ENCODE measurements at places on chromosomes 5 and 9. TPM values are rescaled to one million over a fixed set of nuclear protein-coding genes. Genes with fewer than 3 reads are reported as not detected.

DNA sequence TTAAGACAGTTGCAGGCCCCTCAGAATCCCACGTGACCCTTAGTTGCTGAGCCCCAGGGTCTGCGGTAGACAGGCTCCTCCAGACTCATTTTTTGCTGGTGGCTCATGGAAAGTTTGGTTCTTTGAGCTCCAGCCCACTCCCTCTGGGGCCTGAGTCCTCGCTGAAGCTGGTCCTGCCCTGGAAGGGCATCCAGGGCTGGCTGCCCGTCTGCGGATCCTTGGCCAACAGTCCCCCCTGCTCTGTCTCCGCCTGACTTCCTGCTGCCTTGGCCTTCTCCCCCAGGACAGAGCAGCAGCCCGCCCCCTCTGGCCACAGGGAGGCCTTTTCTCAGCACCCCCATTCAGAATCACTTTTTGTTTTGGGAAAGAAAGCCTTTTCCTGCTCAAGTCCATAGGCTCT lies 24.4 kb downstream of the SLC6A7 start:
- H3K4me1 ChIP-seq = peaks cover 37% of the 10 kb centered on the region
- no peaks in the 10 kb centered on the region for H3K27me3 ChIP-seq
- DNase-seq = no peak
- H3K36me3 ChIP-seq = peaks cover 15% of the 10 kb centered on the region

DNA sequence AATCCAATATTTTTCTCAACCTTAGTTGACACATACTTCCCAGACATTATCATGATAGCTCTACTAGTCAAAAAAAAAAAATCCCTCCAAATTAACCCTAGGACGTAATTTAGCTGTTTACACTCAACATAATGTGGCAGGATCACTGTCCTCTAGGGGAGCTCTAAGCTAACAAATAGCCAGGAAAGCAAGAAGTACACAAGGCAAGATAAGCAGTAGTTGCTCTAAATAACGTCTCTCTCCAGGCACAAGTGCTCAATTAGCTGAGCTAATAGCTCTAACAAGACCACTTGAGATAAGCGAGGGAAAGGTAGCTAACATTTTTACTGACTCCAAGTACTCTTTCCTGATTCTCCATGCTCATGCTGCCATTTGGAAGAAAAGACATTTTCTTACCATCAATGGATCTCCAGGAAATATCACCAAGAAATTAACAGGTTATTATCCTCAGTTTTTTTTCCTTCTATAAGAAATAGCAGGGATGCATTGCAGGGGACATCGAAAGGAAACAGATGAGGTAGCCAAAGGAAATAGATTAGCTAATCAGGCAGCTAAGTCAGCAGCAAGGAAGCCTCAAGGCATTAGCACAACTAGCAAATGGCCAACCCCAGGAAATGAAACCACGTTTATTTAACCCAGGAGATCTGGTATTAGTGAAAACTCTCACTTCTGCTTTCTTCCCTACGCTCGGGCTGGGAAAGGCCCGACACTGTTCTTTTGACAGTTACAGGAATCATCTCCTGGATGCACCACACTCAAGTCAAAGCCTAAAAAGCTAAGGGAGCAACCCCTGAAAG lies 614.1 kb downstream of the PTPRD start:
- no peak overlapping the region for H3K27ac ChIP-seq
- DNase-seq = no peak
- no peaks in the 10 kb centered on the region for H3K36me3 ChIP-seq
- no peaks in the 10 kb centered on the region for H3K4me1 ChIP-seq
- H3K27me3 ChIP-seq = no peaks in the 10 kb centered on the region
- no peak overlapping the region for H3K4me3 ChIP-seq

DNA sequence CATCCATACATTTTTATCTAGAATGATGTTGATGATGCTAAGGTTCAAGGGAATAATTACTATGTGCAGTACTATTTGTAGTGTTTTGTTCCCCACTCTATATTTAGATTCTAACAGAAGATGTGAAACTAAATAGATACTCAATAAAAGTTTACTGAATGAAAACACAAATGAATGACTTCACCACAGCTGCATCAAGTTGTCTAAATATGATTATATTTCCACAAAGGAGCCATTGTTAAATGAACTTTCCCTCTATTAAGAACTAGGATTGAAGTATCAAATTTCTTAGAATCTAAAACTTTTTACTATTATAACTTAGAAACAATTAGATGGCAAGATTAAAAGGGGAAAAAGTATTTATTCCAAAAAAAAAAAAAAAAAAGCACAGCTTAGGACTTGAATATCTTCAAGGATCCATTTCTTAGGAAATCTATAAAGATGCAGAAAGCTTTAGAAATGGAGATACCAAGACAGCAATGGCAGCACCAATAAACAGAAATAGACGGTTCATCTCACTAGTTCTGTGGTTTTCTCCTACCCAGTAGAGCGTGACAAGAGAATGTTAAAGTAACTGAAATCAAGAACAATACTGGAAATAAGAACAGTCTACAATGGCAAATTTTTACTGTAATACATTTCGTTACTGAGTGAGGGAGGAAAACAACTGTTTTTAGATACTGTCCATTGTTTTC lies 347.6 kb downstream of the EBF1 start:
- no peak overlapping the region for H3K27ac ChIP-seq
- no peak for DNase-seq

- peaks cover 58% of the 10 kb centered on the region for H3K36me3 ChIP-seq
- no peak for DNase-seq
- H3K27me3 ChIP-seq = no peaks in the 10 kb centered on the region
- peaks cover 10% of the 10 kb centered on the region for H3K4me1 ChIP-seq
- no peak overlapping the region for H3K27ac ChIP-seq
Measured at GRCh38 chr9:136676297-136676794, 10.9 kb downstream of the AGPAT2 start.

DNA sequence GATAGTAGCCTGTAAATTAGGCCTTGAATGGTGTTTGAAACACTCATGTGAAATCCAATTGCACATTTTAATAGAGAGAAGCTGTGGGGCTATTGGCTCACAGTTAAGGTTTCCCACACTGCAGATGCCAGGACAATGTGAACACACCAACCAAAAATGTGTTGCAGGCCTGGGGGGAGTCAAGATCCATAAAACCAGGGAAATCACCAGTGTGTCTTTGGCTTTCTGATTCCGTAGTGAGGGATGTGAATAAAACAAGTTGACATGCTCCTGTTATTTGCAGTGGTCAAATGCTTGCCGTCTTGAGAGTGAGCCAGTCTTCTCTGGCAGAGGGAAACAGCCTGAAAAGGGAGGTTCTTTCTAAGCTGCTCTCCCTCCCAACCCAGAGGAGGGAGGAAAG lies 79.0 kb downstream of the ZNF462 start:
- H3K36me3 ChIP-seq = peaks cover 17% of the 10 kb centered on the region
- no peak overlapping the region for H3K4me3 ChIP-seq
- no peaks in the 10 kb centered on the region for H3K27me3 ChIP-seq
- DNase-seq = peak; percentile 33

DNA sequence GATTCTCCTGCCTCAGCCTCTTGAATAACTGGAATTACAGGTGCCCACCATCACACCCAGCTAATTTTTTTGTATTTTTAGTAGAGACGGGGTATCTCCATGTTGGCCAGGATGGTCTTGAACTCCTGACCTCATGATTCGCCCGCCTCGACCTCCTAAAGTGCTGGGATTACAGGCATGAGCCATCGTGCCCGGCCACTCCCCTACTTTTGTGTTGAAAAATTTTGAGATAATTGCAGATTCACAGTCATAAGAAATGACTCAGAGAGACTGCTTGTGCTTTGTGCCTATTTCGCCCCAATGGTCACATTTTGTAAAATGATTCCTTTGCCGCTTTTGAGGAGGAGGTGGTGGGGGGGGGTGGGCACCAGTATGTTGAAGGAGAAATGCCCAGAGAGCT lies 48.1 kb upstream of the SH3PXD2B start:
- no peak for DNase-seq
- H3K4me1 ChIP-seq = peaks cover 15% of the 10 kb centered on the region
- H3K36me3 ChIP-seq = no peaks in the 10 kb centered on the region
- H3K27ac ChIP-seq = no peak overlapping the region

DNA sequence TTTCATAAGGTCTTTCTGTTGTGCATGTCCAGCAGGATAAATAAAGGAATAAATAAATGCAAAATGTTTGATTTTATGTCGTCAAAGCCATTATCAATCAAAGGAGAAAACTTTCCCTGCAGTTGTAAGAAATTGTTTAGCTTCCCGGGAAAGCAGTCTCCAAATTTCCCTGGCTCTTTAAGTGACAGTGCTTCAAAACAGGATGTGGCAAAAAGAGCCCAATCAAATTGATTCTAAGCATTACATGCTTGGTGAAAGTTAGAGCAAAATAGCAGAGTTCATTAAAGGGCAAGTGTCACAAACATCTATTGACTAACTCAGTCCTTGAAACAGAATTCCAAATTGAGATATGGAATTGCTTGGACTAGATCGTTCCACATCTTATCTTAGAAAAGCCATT lies 704.1 kb downstream of the PRELID2 start:
- H3K4me1 ChIP-seq = no peaks in the 10 kb centered on the region
- no peak for DNase-seq
- no peaks in the 10 kb centered on the region for H3K36me3 ChIP-seq
- H3K4me3 ChIP-seq = no peak overlapping the region
- H3K27me3 ChIP-seq = no peaks in the 10 kb centered on the region
- no peak overlapping the region for H3K27ac ChIP-seq

DNA sequence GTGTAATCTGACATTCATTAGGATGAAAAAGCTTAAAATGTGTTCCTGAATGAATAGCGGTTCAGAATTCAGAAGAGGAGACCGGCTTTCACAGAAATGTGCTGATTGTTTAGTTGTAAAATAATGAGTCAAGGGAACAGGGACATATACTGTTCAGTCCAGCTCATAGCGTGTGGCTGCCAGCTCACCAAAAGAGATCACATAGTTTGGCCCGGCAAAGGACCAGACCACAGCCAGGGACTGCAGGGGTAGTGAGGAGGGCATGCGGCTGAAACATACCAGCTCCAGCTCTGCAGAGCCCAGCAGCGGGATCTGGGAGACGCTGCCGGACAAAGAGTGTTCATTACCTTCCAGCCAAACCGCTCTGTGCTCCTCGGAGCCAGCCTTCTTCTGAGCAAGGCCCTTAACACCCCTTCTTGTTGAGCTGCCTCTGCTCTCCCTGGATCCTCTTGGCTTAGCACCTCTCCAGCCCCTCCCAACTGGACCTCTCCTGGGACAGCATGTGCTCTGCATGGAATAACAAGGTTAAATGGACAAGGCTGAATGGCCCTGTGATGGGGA lies 116.8 kb upstream of the CNTLN start:
- no peak overlapping the region for H3K4me3 ChIP-seq
- peak overlapping the region; percentile 44 for H3K27ac ChIP-seq
- peaks cover 6% of the 10 kb centered on the region for H3K4me1 ChIP-seq

DNA sequence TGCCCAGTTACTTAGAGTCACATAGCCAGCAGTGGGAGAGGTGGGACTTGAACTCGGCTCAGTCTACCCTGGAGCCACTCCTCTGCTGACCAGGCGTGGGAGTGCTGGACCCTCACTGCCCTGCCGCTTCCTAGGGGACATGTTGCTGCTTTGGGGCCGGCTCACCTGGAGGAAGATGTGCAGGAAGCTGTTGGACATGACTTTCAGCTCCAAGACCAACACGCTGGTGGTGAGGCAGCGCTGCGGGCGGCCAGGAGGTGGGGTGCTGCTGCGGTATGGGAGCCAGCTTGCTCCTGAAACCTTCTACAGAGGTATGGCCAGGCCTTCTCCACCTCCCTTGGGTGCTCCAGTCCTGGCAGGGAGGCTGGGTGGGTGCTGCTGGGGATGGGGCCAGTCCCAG lies 3.4 kb upstream of the CACFD1 start:
- H3K27ac ChIP-seq = no peak overlapping the region
- peaks cover 25% of the 10 kb centered on the region for H3K4me1 ChIP-seq
- H3K27me3 ChIP-seq = no peaks in the 10 kb centered on the region
- peaks cover 37% of the 10 kb centered on the region for H3K36me3 ChIP-seq

DNA sequence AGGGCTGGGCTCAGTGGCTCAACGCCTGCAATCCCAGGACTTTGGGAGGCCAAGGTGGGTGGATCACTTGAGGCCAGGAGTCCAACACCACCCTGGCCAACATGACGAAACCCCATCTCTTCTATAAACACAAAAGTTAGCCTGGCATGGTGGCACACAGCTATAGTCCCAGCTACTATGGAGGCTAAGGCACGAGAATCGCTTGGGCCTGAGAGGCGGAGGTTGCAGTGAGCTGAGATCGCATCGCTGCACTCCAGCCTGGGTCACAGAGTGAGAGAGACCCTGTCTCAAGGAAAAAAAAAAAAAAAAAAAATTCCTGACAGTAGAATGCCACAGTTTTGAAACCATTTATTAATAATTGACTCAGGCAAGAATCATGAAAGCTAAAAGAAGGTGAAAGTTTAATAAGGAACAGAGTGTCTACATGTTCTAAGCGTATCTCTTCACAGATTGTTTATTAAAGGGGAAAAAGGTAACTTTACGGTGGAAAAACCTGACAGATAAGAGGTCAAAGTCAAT lies 5.7 kb upstream of the PTGR1 start:
- no peak overlapping the region for H3K4me3 ChIP-seq
- no peaks in the 10 kb centered on the region for H3K27me3 ChIP-seq
- DNase-seq = no peak
- peaks cover under 1% of the 10 kb centered on the region for H3K4me1 ChIP-seq

DNA sequence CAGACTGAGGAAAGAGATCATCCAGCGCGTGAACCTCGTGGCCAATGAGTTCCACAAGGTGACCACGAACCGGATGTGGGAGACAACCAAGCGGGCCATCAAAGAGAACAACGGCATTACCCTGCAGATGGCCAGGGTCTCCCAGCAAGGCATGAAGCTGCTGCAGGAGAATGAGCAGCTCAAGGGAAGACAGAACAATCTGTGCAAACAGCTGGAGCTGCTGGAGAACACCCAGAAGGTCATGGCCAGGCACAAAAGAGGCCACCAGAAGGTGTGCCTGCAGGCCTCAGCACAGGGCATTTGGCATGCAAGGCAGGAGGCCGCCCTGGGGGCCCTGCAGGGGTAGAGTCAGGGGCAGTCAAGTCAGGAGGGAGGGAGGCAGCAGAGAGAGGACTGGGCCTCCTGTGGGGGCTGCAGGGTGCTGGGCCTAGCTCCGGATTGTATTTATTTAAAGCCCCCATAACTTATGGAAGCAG lies 4.2 kb downstream of the PTRH1 start:
- peaks cover 41% of the 10 kb centered on the region for H3K4me1 ChIP-seq
- H3K27ac ChIP-seq = no peak overlapping the region
- H3K27me3 ChIP-seq = no peaks in the 10 kb centered on the region
- H3K4me3 ChIP-seq = no peak overlapping the region

DNA sequence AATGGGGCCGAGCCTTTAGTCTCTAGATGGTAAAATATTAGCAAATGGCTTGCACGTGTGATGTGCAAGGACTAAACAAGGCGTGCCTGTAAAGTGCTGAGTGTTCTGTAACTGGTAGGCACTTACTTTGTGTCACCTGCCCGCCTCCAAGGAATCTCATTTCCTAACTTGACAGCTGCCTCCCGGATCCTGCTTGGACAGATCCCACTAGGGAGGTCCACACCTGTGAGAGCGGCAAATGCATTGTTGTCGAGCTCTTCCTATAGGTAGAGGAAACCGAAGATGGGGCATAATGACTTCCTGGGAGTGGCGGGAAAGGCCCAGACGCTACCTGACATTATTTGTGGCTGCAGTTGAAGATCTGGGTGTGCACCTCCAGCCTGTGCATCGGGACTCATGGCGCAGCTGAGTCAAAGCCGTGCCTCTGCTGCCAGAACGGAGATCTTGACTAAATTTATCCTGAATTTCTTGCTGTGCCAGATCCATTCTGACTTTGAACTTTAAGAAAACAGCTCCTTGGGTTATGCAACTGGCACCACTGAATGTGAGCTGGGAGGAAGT lies 79.8 kb downstream of the TENT4A start:
- DNase-seq = no peak
- H3K4me3 ChIP-seq = no peak overlapping the region

GRCh38 chr9:32430720-32431119 lies 46.3 kb downstream of the ACO1 start:
- no peak for DNase-seq
- no peak overlapping the region for H3K27ac ChIP-seq
- peaks cover 7% of the 10 kb centered on the region for H3K4me1 ChIP-seq
- H3K36me3 ChIP-seq = peaks cover 10% of the 10 kb centered on the region
- H3K4me3 ChIP-seq = no peak overlapping the region

PRR16 gene
- total RNA-seq = 1.6 TPM

HAPLN1 gene
- 28.4 TPM for total RNA-seq

NMUR2 gene
- 0.30 TPM for total RNA-seq
